Right atrium auricular region (tissue), 2 donors: ENCODE measurements at places on chromosomes 16 and 17. TPM values are rescaled to one million over a fixed set of nuclear protein-coding genes. Genes with fewer than 3 reads are reported as not detected.

GRCh38 chr17:17183744-17184143 is 22.4 kb downstream of the PLD6 start:
- no peak for DNase-seq

DNA sequence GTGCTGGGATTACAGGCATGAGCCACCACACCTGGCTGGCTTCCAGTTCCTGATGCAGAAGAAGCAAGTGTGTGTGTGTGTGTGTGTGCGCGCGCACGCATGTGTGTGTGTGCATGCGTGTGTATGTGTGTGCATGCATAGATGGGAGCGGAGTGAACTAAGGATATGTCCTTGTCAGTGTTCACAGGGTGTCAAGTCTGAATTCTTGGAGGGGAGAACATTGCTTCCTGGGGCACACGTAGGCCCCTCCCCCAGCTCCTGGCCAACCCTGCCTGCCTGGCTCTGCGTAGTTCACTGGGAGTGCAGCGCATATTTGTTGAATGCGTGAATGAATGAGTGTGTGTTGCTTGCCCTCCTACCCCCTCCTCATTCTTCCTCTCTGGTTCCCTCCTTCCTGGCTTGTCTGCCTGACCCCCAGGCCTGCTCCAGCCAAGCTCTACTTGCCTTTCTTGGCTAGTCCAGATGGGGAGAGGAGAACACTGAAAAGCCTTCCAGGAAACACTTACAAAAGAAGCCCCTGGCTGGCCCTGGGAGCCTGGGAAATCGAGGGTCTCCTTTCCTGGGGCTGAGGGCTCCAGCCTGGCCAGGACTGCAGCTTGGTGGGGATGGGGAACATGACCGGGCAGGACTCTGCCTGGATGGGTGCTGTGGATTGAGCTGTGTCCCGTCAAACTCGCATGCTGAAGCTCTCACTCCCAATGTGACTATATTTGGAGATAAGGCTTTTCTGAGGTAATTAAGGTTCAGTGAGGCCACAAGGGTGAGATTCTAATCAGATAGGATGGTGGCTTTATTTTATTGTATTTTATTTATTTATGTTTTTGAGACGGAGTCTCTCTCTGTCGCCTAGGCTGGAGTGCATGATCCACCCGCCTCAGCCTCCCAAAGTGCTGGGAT is 27.9 kb downstream of the IGFBP4 start:
- DNase-seq: no peak

GRCh38 chr16:20203272-20203671 is 124.0 kb downstream of the GP2 start:
- no peak for DNase-seq

TEKT1 gene
- total RNA-seq: not detected

C17orf78 gene
- total RNA-seq: not detected

CDC27 gene
- 46.6 TPM for total RNA-seq

- no peak for DNase-seq
These were observed 51.5 kb upstream of the FASN start for GRCh38 chr17:82149401-82150099.

GRCh38 chr17:17386094-17386800 is 83.1 kb downstream of the NT5M start:
- no peak for DNase-seq

SLC5A11 gene
- not detected for total RNA-seq

CEMP1 gene
- not detected for total RNA-seq

ITGAD gene
- not detected for total RNA-seq

AATK gene
- total RNA-seq: 5.4 TPM
